ENCODE measurements at places on chromosomes 6 and 20.

DNA sequence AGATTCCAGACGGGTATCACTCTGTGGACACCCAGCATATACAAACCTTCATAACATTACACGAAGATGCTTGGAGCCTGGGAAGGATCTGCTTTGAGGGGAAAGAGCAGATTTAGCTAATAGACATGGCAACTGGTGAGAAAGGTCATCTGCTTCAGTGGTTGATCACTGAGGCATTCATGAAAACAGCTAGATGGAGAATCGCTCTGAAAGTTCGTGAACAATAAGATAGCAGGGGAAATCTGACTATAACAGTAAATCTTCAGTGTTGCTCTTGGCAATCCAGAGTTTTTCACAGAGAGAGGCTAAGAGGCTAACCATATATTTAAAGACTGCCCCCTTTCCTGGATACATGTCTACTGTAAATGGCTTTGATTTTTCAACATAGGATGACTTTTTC, 245.3 kb downstream of the FARS2 start:
- peak; percentile 25 for DNase-seq

DNA sequence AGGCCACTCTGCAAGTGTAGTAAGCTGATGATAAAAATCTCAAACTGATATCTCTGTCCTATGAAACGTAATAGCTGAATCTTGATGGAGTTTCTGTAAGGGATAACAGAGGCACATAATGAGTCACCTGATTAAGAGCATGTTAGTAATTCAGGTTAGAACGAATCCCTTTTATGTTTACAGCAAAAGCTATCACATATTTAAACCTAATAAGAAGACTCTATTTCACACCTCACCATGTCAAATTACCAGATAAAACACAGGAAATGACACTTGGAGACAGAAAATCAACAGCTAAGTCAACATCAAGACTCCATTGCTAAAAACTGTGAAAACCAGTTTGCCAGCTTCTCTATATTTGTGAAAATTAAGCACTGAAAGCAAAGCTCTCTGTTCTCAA, 11.8 kb downstream of the CST7 start:
- DNase-seq = no peak

- no peak for DNase-seq
Measured at GRCh38 chr20:34940081-34940481, 15.5 kb downstream of the GSS start.

GRCh38 chr6:141752677-141753076, 380.0 kb upstream of the GJE1 start:
- peak; percentile 10 for DNase-seq

DNA sequence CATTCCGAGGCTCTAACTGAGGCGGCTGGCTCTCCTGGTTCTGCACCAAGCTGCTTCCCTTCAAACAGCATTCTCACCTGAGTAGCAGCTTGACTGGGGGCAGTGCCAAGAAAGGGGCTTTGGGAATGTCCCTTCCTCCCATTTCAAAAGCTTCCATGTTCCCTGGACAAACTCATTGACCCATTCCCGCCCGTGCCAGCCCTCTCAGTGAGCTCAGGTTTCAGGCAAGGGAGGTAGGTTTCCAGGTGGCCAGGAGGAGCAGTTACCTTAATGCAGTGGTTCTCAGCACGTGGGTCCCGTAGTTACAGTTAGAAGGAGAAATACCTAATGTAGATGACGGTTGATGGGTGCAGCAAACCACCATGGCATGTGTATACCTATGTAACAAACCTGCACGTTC, 135.2 kb downstream of the ELOVL4 start:
- DNase-seq = no peak

DNA sequence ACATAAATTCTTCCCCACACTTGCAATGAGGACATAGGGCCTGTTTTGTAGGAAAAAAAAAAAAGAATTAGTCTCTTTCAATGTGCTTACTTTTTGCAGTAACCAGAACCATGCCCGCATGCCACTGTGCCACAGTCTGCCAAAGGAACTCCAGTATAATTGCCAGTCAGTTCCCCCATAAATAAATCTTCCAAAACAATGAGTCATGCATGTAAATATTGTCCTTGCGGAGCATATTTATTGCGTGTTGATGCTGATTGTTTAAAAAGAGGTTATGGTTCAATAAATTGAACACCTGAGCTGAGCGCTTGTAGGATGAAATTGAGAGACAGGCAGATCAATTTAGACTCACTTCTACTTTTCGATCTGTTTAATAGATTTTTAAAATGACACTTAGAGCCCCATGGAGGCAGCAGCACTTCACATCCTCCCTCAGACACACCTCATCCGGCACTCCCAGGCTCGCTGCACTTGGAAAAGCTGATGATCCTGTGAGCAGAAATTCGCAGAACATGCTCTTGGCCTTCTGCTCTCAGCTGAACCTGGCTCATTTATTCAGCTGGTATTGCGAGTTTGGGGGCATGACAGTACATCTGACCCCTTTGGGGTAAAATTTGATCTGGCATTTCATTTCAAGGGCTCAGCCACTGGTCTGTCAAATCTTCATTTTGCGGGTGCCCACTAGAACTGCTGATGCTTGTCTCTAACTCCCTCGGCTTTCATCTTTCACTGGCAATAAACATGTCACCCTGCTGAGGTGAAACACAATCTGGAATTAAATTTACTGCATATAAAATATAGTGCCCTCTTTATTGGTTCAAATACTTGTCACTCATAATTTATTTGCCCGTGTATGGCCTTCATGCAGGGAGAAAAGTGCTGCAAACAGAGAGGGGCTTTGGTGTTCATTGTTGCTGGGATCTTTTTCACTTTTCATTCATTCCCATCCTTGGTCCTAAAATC, 371.1 kb upstream of the POU3F2 start:
- DNase-seq = no peak

DNA sequence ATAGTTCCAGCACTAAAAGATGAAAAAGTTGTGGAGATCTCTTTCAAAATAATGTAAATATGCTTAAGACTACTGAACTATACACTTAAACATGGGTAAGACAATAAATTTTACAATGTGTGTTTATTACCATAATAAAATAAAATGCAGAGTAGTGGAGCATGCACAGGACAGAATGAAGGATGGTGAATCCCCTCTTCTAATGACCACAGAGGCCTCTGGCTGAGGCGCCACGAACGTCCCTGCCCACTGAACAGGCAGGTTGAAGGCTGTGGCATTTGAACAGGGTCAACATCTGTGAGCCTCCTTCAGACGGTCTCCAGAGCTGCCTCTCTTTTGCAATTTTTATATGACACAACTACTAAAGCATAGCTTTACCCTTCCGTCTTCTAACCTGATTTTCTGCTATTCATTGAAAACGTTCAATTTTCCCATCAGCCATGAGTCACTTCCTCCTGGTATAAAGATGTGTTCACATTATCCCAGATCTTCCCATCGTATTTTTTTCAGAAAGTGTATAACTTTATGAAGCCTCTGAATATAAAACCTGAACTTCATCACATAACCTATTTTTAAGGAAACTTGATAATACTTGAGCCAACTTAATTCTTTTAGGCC, 37.8 kb downstream of the ADGRF4 start:
- DNase-seq = no peak

DNA sequence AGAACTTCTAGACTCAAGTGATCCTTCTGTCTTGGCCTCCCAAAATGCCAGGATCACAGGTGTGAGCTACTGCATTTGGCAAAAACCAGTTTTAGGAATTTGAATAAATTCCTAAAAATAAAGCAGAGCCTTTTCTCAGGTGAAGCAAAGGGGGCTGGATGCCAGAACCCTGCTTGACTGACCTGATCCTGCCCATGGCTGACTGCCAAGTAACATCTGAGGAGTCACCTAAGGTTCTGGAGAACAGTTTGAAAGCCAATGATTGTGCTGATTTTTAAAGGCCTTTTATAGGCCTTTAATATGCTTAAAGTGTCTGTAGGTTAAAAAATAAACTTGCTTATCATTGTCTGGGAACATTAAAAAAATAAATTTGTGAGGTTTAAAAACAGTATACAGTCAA, 14.1 kb upstream of the ZSCAN12 start:
- DNase-seq = no peak

DNA sequence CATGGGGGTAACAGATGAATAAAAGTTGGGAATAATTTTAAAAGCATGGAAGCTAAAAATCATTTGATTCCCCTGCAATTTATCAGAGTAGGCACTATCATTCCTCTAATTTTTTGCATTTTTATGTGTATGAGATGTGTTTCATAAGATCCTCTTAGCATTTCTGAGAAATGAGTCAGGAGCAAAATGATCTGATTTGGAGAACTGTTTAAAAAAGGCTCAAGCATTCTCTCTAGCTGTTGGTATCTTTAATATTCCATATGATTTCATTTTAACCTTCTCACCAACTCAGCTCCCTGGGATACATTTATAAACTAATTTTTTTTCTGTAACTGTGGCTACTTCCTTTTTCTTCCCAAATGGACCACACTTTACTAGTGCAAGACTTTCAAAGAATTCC, 60.9 kb downstream of the MCHR2 start:
- no peak for DNase-seq

DNA sequence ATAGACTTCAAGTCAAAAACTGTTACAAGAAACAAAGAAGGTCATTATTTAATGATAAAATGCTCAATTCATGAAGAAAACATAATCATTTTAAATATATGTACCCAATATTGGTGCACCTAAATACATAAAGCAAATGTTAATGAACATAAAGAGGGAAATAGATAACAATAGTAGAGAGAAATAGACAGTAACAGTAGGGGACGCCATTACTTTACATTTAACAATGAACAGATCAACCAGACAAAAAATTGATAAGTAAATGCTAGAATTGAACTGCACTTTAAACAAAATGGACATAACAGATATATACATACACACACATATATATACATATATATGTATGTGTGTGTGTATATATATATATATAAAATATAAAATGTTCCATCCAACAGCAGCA, 37.4 kb downstream of the IL22RA2 start:
- DNase-seq = no peak

DNA sequence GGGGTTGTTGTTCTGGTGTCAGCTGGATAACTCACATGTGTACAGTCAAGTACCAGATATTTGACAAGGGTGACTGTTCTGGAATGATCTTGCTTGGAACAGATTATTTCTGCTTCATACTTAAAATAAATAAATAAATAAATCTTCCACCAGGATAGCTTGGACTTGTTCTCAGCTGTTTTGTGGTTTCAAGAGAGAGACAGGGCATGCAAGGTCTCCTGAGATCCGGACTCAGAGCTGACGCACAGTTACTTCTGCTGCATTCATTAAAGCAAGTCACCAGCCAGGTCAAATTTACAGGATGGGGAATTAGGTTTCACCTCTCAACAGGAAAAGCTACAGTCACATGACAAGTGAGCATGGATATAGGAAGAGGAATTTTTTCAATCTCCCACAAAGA, 285.0 kb upstream of the SPTLC3 start:
- no peak for DNase-seq

- no peak for DNase-seq
Measured at GRCh38 chr20:16052456-16052855, 520.8 kb downstream of the KIF16B start.

DNA sequence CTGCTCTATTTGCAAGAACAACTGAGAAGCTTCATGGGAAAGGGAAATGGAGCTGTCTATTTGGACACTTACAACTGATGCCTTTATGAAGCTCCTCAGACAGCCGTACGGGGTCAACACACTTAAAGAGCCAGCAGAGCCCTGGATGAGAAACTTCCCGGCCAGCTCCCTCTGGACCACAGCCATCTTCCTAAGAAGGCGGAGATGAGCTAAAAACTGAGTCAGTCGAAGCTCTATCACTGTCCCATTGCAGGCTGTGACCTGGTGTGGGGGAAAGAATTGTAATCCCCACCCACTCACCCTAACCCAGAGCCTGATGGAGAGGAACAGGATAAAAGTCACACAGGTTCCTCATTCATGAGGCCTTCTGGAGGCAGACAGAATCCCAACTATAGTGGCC, 360.4 kb upstream of the JARID2 start:
- no peak for DNase-seq

GRCh38 chr6:132215805-132216204, 185.5 kb downstream of the MOXD1 start:
- DNase-seq = no peak

DNA sequence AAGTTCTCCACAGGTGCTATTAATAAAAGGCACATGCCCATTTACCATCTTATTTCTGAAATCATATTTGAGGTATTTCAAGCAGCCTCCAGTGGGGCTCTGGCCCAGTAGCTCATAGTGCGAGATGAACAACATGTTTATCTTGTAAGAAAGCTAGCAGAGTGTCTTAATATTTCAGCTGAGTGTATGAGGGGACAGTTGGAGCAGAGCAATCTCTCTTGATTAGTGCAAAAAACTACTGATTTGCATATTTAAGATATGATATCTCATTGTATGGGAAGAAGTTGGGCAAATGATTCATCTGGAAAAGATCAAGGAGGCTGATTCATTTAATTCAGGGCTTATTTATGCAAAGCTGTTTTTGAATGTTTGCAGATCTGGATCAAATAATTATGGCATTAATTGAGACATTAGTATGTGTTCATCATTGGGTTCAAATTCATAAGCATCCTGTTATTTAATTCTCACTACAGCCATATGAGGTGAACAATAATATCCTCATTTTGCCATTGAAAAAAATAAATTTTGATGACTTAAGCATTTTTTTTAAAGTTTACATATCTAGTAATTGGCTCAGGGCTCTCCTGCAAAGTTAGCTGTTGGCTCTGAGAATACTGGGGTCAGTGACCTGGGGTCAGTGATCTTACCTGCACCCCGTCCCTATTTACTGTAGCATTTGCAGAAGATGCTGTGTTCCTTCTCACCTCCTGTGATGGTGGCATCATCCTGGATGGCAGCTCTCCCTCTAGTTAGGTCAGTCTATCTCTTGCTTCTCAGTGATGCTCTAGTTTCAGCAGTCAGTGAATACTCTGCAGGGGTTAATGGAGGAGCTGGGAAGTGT, 24.1 kb upstream of the GCLC start:
- no peak for DNase-seq

GRCh38 chr6:144462058-144462457, 176.9 kb downstream of the UTRN start:
- no peak for DNase-seq

DNA sequence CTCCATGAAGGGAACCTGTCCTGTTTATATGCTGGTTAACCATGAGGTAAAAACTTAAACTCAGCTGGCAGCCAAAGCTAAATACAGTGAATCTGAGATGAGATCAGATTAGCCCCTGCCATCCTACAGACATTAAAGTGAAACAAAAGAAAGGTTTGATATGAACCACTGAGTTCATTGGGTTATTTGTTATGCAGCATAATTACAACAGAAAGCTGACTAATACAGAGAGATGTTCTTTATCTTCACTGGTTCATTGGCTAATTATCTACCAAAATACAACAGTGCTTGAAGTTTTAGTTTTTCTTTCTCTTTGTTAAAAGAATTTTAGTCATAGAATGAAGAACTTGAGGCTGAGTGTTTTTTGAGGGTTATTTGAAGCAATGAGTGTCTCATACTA, 307.6 kb upstream of the FERMT1 start:
- DNase-seq = no peak

DNA sequence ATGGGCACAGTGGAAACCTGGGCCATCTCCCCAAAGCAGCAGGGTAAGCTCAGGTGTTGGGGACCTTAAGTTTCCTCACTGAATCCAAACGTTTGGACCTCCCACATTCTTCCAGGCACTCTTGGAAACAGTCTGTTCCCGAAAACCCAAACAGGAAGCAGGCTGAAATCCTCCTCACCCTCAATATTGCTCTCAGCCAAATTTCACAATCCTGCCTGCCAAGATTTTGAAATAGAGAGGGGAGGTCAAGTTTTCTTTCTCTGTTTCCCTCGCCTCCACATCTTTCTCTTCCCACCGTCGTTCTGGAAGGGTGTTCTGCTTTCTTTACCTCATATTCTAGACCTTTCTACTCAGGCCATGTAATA, 392.0 kb upstream of the SASH1 start:
- DNase-seq = no peak
